ENCODE measurements at places on chromosomes 3 and 15. TPM values are rescaled to one million over a fixed set of nuclear protein-coding genes. Genes with fewer than 3 reads are reported as not detected.

GRCh38 chr15:56241374-56242105, 2.1 kb downstream of the RFX7 start:
- no peak for DNase-seq

- no peak for DNase-seq
Measured at GRCh38 chr3:42539871-42540714, 37.6 kb downstream of the VIPR1 start.

GRCh38 chr15:62807539-62808130, 234.9 kb upstream of the TPM1 start:
- DNase-seq, result no peak

- DNase-seq, result peak; percentile 61
Measured at GRCh38 chr3:160413613-160414248, 14.3 kb downstream of the SMC4 start.

DNA sequence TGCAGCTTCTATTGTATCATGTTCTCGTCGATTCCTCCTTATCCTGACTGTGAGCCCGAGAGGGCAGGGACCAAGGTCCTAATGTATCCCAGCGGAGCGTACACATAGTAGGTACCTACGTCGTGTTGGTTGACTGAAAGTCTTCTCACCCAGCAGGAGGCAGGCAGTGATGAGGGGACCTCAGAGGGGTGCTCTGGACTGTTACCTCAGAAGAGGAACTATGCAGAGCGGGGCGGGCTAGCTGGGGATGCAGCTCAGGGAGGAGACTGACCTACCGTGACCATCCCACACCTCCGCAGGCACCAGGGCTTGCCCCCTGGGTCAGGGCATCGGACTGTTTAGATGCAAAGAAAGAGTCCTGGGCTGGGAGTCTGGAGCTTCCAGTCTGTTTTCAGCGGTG, 11.4 kb downstream of the CHAC1 start:
- DNase-seq, result no peak

- no peak for DNase-seq
Measured at GRCh38 chr15:90184786-90185704, 16.1 kb upstream of the SEMA4B start.

DNA sequence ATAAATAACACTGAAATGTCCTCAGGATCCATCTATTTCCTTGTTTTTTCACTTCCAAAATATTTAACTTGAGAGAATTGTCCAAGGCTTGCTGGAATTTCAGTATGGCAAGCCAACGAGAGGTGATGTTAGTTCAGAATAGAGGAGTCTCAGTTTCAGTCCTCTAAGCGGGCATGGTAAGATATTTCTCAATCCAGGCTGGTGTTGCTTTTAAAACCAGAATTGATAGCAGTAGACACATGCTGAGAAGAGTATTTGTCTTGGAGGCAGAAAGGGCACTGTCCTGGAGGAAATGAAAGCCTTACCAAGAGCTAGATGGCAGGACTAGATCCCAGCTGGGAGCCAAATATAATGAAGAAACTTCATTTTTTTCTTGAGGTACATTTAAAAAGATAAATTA, 23.1 kb downstream of the PHLDB2 start:
- DNase-seq, result no peak

Gene MKRN3
- polyA plus RNA-seq, result 2.4 TPM

DNA sequence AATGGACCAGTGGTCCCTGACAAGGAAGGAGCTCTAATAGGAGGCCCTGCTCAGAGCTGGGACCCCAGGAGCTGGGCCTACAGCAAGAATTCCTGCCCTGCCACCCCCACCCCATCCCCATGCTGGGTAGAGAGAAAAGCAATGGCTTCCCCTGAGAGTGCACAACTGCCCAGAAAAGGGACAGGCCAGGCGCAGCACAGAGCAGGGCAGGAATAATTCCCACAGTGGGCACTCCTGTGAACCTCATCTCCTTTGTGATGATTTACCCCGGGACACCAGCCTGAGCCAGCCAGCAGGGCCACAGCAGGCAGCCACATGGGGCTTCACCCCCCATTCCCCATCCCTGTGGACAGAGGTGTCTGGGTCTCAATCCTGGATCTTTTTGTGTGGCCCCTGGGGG, 104.0 kb upstream of the IQSEC1 start:
- no peak for DNase-seq

DNA sequence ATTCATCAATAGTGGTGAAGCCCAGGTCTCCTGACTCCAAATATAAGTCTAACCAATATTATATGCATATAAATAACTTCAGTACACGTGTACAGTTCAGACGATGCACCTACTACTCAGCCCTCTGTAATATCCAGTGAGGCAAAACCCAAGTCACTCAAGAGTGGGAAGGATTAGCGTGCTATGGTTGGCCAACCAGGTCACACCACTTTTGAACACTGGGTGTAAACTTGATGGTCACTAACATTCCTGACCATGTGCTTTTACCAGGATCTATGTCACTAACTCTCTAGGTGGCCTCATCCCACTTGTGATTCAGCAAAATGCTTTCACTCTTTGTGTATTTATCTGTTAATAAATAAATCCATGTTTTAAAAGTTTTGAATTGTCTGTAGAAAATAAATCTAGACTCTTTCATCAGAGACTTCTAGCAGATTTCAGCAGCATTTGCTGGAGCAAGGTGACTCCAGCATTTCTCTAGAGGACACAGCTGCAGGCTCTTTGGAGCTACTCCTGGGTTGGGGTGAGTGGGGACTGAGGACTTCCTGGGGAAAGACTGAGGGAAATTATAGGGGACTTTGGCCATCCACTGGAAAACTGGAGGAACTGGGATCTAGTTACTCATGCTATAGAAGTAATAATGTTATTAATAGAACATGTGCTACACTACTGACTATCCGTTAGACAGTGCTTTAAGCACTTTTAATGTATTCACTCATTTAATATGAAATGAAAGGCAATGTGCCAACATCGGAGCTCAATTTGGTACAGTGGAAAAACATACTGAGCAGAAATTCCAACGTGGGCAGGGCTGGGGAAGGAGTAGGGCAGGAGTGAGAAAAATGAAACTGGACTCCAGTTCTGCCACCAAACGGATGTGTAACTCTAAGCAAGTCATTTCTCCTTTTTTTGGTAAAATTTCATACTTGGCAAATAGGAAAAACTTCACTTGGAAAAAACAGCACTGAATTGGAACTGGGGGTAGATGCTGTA, 97.9 kb downstream of the RORA start:
- no peak for DNase-seq

GRCh38 chr3:8660175-8661118, 15.8 kb upstream of the SSUH2 start:
- DNase-seq, result no peak

Gene USP13
- polyA plus RNA-seq, result 53.4 TPM

DNA sequence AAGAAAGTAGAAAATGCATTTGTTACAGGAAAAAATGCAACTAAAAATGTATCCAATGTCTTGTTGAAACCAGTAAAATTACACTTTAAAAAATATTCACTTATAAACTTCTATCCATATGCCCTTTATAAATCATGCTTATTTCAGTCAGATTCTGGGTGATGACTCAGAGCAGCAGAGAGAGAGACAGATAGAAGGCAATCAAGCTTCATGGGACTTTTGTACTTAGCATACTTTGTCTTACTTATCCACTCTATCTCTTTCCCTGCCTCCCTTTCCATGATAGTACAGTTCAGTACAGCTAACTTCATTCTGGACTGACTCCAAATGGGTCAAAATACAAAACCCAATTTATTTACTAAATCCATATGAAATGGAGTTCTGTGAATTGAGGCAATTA, 1438.2 kb downstream of the ZPLD1 start:
- no peak for DNase-seq

Gene PTPRG
- 29.4 TPM for polyA plus RNA-seq

- DNase-seq, result peak; percentile 9
Measured at GRCh38 chr15:65790694-65791334, 1.3 kb downstream of the DENND4A start.
